ENCODE measurements at places on chromosomes 1 and 21.

GRCh38 chr1:208528578-208529240 lies 284.5 kb upstream of the PLXNA2 start:
- no peak for DNase-seq

DNA sequence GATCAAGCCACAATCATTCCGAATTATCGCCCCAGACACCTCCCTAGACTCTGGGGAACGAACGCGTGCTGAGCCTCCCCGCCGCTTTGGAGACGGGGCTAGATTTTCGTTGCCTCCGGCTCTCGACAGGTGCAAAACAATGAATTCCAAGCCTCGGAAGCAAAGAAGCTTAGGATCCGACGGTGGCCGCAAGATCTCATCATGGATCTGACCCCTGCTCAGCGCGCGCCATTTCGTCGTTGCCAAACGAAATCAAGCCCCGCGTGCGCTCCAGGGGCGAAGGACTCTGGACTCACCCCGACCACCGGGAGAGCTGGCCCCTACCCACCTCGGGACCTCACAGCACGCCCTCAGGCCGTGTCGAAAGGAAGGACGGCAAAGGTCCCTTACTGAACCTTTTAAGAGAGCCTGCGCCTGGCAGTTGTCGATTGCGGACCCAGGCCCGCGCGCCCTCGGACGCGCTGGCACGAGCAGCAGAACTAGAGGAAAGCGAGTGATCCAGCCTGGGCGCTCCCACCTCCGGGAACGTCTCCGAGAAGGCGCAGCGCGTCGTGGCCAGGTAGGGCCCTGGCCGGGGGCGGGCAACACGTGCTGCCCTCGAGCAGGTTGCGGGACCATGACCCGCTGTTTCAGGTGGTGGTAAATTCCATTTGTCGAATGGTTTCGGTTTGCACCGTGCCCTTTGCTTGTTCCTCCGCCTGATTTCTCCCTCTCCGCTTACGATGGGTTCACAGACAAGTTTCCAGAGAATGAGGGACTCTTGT lies 1.6 kb upstream of the RUNX3 start:
- DNase-seq, result no peak

DNA sequence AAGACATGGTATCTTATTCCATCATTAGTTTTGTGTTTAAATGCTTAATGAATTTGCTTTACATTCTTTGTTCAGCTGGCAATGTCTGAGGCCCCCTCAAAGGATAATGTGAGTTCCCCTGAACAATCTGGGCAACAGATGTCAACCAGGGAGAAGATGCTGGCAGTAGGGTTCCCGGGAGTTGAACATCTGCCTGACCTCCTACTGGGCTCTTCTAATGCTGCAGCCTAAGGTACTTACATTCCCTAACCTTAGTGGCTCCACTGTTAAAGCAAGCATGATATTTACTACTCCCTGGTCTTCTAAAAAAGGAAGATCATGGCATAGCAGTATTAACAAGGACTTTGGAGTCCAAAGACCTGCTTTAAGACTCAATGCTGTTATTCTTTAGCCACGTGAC lies 574.9 kb upstream of the NR5A2 start:
- no peak for DNase-seq

GRCh38 chr1:66265796-66266195 lies 268.2 kb upstream of the SGIP1 start:
- DNase-seq, result no peak

DNA sequence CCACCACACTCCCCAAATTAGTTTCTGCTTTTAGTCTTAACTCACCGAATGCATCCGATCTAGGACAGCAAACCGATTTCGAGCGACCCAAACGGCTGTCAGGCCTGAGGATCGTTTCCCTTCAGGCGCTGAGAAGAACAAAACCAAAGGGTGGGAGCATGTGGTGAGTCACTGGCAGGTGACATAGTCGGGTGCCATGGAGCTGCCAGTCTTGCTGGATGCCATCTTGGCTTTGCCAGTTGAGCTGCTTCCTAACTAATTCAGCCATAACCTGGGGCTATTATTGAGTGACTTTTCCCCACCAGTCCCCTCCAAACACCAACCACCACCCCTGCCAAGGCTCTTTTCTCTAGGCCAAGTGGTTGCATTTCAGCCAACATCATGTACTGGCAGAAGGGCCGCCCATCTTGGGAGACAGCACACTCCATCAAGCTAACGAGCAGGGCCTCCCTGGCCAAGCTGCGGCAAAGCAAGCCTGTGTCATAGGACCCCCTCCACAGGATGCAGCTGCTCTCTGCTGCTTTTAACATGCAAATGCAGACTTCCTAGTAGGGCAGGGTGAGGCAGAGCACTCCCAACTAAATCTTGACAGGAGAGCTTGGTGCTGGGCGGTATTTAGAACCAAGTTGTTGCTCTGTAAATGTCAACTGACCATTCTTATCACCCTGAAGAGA lies 22.3 kb upstream of the PEX19 start:
- DNase-seq, result no peak

- DNase-seq, result no peak
Measured at GRCh38 chr1:22731924-22732720, 21.5 kb downstream of the EPHB2 start.

DNA sequence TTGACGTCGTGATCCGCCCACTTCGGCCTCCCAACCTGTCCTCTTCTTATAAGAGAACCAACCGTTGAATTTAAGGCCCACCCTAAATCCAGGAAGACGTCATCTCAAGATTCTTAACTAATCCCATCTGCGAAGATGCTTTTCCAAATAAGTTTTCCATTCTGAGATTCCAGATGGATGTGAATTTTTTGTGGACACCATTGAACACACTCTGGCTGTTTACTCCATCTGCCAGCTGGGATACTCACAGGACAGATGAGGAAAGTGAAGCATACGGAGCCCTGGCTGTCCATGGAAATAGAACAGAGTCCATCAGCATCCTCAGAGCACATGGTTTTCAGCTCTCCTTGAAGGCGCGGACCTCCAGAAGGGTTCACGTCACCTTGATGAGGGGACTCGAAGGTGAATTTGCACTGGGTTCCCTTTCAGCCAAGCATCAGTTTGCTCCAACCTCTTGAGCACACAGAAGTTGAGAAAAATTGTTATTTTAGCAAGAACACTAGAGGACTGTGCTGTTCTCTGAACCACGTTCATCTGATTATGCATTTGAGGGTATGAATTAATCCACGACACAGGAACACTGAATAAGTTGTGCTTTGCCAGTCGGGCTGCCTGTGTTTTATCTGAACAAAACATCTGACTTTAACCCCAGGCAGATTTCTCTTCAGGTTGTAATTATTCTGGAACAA lies 68.6 kb downstream of the KAZN start:
- DNase-seq, result no peak

- DNase-seq, result no peak
Measured at GRCh38 chr1:67241200-67241746, 66.4 kb upstream of the IL12RB2 start.

- DNase-seq, result no peak
Measured at GRCh38 chr1:21640653-21641052, 28.5 kb downstream of the RAP1GAP start.

DNA sequence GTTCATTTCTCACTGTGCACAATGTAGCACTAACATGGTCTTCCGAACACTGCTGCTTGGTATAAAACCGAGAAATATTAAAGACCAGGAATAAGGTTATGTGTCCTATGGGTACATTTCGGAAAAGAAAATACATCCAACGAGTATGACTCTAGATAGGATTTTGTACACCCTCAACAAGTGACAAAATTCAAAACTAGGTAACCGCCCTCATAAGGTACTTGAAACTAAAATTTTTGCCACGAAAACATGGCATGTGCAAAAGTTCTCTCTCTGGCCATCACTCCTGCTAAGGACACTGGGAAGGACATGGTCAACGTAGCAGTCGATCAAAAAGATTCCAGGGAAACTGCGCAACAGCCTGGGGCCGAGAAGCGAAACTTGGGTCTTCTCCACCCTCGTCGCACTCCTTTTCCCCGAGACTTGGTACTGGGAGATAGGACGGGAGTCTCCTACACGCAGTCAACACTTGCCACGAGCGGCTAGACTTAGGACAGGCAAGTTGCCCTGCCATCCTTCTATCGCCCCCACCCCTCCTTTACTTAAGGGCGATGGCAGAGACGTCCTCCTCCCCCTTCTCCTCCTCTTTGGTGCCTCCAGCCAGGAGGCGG lies 338 bp upstream of the TOR1AIP1 start:
- DNase-seq, result peak; percentile 98

All from globus pallidus (tissue), 1 donor.